ENCODE measurements at places on chromosomes 16 and 17.
A peak's percentile ranks its signal among the peaks of the same experiment; 100 is the strongest.

- DNase-seq: peak; percentile 90
These were observed 23.6 kb upstream of the KRT17 start for GRCh38 chr17:41647940-41648410.

GRCh38 chr17:2946144-2946543 is 117.3 kb downstream of the OR1D5 start:
- no peak for DNase-seq

DNA sequence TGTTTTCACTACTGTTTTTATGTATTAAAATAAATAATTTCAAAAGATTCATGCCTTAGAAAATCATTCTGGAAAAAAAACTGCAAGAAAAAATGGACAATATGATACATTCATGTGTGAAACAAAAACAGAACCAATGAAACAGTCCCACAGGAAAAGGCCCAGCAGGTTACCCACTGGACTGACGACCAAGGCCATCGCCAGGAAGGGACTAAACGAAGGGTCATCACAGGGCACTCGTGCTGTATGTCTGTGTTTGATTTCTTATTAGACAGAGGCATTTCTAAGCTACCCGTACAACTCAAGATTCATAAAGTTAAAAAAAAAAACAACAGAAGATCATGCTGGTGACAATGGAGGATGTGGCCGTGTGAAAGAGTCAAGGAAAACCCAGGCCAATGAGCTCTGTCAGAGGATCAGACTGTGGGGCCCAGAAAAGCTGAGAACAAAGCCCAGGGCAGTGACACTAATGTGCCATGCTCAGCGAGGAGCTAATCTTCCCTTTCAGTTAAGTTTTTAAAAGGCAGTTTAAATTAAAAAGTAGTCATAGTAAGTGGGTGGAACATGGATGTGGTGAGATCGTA is 31.8 kb downstream of the NSMCE1 start:
- no peak for DNase-seq

DNA sequence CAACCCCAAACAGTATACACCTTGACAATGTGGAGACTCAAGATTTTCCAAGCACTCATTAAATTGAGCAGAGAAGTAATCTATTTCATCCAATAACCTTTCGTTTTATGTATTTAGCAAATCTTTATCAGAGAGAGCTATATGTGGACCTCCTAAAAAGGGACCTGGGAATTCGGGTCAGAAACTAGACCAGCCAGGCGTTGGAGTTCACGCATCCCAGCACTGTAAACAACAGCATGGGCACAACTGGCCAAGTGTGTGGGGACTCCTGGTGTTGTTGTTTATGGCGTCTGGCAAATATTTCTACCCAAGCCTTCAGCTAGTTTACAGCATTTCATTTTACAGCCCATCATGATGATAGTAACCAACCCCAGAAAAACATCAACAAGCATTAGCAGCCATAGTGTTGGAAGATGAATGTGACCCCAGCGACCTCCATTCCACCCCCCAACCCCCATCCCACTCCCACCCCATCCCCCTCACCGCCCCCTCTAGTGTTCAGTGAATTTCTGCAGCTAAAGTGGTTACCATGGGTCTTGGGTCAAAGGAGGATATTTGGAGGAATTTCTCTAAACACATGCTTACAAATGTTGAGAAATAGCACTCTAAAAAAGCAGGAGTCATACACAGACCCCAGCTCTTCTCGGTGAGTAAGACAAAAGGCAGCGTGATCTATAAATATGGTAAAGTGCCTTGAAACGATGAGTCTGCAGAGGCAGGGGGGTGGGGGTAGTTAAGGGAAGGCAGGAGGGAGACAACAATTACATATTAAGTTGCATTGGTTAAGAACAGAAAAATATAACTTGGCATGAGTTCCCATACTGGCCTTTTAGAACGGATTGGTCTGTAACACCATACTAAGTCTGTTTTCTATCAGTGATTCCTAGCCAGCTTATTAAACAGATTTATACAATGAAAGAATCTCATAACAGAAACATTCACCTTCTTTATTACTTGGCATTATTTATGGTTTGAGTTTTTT is 91.4 kb upstream of the TBX2 start:
- no peak for DNase-seq

DNA sequence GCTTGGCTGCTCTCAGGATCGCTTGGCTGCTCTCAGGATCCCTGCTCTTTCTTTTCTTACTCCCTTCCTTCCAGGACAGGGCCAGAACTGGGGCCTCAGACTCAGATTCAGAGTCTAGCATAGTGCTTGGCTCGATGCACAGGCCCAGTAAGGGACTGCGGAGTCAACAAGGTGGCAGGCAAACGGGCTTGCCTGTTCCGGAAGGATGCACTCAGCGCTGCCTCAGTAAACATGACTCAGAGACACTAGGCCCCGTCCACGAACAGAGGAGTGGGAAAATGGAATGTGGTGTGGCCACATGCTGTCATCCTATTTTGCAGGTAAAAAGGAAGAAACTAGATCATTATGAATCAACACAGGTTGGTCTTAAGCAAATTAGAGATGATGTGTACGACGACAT is 9.8 kb downstream of the SPHK1 start:
- no peak for DNase-seq

All from GM20000 (cell line).